Stimulated activated CD8-positive, alpha-beta memory T cell treated with anti-CD3 and anti-CD28 coated beads, Interleukin-12 subunit alpha, Interleukin-12 subunit beta, amount 100 ng/mL, for 1 hour (primary cell): ENCODE measurements at places on chromosomes 7 and 10.

DNA sequence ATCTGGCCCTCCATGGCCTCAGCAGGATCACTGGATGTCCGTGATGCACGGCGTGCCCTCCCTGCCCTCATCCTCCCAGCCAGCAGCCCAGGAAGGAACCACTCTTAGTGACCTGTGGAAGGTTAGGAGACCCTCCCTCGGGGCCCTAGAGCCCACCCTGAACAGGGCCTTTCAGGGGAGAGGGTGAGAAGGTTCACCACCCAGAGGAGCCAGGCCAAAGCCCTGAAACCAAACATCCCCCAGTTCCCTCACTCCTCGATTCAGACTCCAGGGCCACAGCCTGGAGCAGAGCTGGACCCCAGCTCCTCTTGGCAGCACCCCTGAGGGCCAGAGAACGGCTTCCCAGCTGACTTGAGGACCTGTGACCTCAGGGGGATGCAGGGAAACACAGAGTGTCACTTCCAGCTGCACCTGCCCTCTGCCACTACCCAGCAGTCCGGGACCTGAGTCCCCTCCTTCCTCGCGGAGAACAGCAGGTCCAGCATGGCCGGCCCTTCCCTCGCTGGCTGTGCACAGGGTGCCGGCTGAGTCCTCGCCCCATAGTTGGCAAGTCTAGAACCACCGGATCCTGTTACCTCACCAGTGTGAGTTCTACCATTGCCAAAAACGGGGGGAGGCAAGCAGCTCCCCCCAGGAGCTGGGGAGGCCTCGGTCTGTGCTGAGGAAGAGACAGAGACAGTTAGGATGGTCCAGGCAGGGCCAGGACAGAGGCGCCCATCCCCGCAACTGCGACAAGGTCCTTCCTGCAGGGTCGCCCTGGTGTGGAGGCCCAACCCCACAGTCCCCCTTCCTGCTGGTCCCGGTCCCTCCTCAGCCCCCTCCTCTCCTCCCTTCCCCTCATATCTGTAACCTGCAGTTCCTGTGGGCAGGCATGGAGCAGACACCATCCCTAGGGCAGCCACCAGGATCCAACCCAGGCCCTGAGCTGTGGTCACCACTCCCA is 158.6 kb downstream of the NRF1 start:
- no peak for DNase-seq

DNA sequence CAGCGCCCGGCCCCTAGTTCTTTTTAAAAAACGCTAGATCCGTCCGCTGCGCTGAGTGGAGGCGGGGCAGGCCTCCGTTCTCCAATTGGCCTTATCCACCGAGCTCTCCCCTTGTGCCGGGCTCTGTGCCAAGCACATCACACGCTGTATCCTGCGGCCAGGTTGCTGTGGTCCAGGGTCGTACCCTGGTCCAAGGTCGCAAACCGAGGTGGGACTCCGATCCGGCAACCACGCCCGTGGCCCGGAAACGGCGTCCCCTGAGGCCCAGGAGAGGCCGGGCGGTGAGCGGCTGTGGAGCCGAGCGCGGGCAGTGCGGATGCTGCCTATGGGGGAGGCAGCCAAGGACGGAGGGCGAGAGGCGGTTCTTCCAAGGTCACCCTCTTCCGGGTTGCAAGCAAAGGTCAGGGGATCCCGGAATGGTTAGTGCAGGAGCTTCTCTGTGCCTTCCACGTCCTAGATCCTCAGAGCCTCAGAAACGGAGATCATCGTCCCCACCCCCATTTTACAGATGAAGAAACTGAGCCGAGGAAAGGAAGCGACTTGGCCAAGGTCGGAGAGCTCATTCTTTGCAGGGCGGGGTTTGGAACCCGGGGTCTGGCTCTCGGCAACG is 72.4 kb upstream of the LRRC4 start:
- DNase-seq: no peak

- no peak for DNase-seq
Observed at GRCh38 chr10:66744915-66745314, 180.9 kb upstream of the LRRTM3 start.

DNA sequence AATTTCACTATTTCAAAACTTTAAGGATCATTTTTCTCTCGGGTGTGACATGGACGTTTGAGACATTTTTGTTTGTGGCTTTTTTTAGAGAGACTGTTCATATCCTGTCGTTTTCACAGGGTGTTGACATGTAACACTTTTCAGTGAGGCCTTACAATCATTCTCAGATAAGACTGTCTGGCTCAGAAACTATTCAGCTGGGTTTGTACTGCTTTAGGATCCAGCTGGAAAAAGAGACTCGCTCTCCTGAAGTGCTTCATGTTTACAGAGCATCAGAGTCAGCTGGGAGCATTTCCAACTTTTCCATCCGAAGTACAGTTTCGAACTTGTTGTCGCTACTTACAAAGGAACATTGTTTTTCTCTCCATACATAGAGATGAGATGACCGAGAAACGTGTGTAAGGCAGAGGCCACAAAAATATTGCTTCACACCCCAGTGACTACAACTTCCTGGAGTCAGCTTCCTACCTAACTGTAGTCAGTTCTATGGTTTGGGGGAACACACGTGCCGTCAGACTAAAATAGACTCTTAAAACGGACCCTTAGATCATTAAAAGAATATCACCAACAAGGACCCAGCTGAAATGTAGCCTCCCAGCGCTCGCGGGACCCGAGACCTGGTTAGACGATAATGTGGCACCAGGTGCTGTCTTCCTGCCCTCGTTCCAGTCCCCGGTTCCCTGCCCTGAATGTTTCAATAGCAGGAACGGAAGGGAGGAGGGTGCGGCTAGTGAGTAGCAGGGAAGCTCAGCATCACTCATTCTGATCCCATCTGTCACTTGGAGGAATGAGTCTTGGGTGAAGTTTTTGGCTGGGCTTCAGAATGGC is 78.0 kb downstream of the MKI67 start:
- DNase-seq: no peak

DNA sequence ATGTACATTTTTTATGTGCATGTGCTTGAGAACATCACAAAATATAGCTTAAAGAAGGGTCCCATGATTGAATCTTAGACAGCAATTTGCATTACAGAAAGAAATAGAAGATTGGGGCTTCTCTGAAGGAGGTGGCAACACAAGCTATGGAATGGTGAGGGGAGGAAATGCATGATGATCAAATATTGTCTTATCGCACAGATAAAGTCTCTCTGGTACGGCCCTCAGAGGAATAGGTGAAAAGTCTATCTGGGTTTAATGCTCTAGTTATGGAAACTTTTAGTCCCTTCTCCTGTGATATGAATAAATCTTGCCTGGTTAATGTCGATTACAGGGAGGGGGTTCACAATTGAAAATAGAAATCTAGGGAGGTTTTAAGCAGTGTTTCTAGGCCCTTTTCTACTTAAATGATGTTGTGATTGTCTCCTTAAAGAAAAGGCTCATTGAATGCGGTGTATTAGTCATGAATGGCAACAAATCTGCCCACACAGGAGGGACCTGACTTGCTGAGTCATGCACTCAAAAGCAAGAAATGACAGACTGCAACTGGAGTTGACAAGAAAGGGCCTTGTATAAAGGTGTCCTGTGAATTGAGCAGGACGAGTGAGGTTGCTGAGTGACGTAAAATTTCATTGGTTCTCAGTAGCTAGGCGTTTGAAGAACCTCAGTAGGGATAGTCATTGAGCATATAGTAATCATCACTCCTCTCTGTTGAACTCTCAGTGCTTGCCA is 133.4 kb upstream of the CSTF2T start:
- DNase-seq: no peak

DNA sequence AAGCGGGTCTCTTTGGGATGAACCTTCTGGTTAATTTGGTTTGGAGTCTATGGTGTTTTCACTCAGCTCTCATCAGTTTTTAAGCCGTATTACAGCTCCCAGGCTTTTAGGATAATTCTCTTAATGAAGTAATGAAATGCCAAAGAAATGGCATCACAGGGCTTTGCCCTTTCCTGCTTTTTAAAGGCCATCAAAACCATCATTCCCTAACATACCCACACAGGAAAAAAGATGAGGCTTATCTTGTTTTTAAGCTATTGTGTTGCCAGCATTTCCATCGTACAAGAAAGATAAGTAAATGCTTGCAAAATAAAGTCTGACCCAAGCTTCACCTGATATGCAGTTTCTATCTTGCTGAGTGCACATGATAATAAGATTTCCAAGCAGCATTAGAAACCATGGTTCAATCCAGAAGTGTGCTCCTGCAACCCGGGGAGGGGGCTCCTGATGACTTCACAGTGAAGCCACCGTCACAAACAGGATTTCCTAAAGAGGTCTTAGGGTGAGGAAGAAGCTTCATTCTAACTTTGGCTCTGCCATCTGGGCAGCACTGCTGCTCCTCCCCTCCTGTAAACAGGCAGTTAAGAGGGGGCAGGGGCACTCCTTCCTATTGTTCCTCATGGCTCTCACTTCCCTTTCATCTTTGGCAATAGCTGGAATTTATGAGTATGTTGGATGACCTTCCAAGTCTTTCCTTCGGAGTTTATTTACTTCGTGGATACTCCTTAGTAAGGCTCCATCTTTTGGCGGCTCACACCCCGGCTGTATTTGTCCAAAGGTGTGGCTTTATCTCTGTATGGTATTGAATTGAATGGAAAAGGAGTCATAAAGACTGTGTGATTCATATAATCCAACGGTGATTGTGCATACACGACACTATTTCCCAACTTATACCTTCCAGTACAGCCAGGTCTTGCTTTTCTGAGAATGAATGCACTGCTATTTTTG is 55.2 kb upstream of the FAM133B start:
- DNase-seq: no peak

GRCh38 chr10:121405549-121405948 is 192.7 kb downstream of the FGFR2 start:
- no peak for DNase-seq

DNA sequence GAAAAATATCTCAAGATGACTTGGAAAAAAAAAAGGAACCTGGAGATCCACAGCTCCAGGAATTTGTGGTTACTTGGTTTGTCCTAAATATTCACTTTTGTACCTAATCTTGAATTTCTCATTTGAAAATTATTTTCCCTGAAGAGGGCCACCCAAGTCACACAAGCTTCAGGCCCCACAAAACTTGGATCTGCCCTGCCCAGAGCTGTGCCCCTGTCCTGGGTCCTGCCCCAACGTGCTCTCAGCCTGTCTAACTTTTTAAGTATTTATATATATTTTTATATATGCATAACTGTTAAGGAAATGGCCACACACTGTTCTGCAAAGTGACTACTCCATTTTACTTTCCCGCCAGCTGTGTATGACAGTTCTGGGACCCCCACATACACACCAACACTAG is 123.5 kb downstream of the ARHGAP22 start:
- DNase-seq: no peak

- DNase-seq: no peak
Observed at GRCh38 chr10:12690525-12691126, 310.9 kb downstream of the CCDC3 start.

- no peak for DNase-seq
Observed at GRCh38 chr10:11414314-11415038, 197.0 kb downstream of the USP6NL start.
